Endothelial cell of umbilical vein (primary cell): ENCODE measurements at places on chromosomes 11 and 22. TPM values are rescaled to one million over a fixed set of nuclear protein-coding genes. Genes with fewer than 3 reads are reported as not detected.

Gene PRG3
- not detected in 2 replicates for total RNA-seq

Gene SH3BP1
- 2.8 and 4.3 TPM in 2 replicates for total RNA-seq

Gene PDE3B
- total RNA-seq, result 1.7 and 1.9 TPM in 2 replicates

Gene C22orf23
- total RNA-seq, result 0.44 and 0.46 TPM in 2 replicates

Gene OR52I1
- total RNA-seq, result not detected in 2 replicates

Gene PLA2G3
- total RNA-seq, result 0.75 and 1.0 TPM in 2 replicates

Gene OLFML1
- not detected in 2 replicates for total RNA-seq

Gene CCDC87
- total RNA-seq, result 0.22 and 0.28 TPM in 2 replicates

DNA sequence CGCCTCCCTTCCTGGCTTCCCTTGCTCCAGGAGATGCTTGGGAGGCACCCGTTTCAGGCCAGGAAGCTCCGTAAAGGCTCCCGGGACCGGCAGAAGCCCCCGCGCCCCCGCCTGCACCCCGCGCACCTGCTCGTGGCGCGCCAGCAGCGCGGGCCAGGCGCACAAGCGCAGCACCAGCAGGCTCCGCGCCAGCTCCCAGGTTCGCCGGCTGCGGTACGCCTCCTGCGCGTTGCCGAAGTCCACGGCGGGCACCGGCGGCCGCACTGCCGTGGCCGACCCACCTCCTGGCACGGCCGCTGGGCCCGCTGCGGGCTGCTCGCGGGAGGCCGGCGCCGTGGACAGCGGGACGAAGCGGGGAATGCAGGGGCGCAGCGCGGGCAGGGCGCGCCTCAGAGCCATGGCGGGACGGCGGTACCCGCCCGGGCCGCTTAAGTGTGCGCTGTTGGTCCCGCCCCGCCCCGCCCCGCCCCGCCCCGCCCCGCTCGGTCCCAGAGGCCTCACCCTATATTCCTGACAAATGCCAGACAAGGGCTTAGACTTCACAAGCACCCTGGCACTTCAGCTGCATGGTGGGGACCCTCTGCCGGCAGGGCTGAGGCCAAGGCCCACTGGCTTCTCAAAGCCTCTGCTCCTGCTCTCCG, at the start of gene PRODH:
TSS of gene PRODH (minus strand) at position 405 of the 641 bp plus-strand sequence. CDS start at position 399, 6 bp downstream.
- no peak for DNase-seq

DNA sequence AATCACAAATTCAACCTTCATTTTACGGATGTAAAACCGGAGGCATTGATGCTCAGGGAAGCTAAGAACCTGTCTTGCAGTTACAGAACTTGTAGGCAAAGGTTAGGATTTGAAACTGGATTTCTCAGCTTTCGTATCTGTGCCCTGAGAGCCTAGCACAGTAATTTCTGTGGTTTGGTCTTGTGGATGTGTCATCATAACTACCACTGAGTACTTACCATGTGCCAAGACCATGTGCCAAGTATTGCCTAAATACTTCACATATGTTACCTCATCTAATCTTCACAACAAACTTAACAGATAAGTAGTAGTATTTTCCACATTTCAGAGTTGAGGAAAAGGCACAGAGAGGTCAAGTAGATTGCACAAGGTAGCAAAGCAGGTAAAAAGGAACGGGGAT, 140.7 kb downstream of the NXPE2 start:
- DNase-seq, result no peak

DNA sequence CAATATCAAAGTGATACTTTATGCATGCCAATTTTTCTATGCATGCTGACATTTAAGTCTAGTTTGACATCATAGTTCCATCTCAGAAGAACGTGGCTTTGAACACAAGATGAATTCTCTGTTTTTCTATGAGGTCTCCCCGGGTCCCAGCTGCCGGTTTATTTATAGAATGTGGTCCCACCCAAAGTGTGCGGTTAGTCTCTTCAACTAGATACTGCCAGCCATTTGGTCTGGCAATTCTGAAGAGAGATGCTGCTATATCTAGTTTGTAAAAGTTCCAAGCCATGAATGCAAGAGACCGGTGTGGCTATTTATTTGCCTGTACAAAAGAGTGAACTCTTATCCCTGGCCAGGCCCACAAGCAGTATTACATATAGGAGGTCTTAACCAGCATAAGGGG, 9.2 kb downstream of the OR5A2 start:
- no peak for DNase-seq

DNA sequence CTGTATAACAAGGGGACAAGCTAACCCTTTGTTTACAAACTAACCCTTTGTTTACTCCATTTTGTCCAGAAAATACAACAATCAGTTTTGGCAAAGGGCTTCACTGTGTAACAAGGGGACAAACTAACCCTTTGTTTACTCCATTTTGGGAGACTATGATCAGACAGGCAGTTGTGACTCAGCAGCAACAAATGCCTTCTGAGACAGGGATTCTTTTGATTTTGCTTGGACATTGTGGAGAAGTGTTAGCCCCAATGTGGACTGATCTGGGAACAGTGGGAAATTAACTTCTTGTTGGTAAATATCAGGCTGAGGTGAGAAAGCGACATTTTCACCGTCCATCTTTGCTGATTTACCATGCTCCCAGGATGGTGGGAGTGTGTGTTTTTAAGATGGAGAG, 983 bp downstream of the EHF start:
- no peak for DNase-seq

GRCh38 chr11:114173843-114174242, 114.3 kb downstream of the ZBTB16 start:
- no peak for DNase-seq

GRCh38 chr22:27435844-27436576, 365.5 kb downstream of the MN1 start:
- DNase-seq, result peak; percentile 41

GRCh38 chr22:48605856-48606481, 1221.7 kb downstream of the BRD1 start:
- no peak for DNase-seq

DNA sequence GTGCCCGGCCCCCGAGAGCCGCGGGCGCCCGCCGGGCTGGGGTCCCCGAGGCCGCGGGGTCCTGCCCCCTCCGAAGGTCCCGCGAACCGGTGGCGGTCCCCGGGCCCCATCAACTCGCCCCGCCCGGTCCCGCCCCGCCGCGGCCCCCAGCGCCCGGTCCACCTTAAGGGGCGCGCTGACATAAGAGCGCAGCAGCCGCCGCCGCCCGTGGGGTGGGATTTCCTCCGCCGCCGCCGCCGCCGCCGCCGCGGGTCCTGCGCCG, at the start of gene ZDHHC8:
TSS of gene ZDHHC8 (plus strand) at position 208 of the 262 bp plus-strand sequence. CDS start 144 bp downstream, outside the sequence.
- DNase-seq, result no peak

GRCh38 chr11:11895672-11896071, 53.9 kb downstream of the USP47 start:
- peak; percentile 15 for DNase-seq

DNA sequence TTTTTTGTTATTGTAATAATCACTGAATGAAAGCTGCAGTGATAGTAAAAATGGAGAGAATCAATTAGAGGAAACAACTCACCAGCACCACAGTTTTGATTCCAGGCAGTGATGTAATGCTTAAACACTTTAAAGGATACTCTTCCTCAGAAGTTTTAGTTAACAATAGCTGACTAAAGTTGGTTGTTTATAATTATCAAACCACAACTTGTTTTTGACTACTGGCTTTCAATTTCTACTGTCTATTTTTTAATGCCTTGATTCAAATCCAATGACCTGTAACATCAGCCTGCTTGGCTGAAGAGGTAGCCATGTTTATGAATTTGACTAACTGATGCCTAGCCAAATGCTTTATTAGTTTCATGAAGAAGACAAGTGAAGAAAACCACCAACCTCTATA, 18.2 kb upstream of the CASP12 start:
- DNase-seq, result peak; percentile 79

GRCh38 chr11:82682003-82682751, 51.5 kb downstream of the FAM181B start:
- peak; percentile 61 for DNase-seq

DNA sequence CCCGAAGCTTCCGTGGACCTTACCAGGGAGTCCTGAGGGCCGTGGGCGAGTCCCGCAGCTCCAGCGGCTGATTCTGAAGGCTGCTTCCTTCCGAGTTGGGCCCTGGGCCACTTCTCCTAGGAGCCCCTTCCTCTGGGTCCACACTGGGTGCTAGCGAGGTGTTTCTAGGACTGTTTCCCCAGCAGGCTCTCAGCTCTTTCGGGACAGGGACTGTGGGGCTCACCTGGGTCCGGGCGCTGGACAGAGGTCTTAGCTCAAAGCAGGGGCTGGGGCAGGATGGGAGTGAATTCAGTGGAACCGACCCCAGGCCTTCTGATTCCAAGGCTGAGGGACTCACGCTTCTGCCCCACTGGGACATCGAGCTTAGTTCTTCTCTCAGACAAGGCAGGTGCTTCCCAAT, 29.3 kb upstream of the CSNK1E start:
- no peak for DNase-seq

GRCh38 chr11:67027943-67028542, 5.1 kb downstream of the SYT12 start:
- no peak for DNase-seq

- DNase-seq, result no peak
These were observed 37.8 kb downstream of the PPFIBP2 start for GRCh38 chr11:7551571-7551970.

GRCh38 chr11:20934516-20934915, 265.1 kb downstream of the NELL1 start:
- no peak for DNase-seq

GRCh38 chr11:46616551-46617133, 385 bp downstream of the HARBI1 start:
- DNase-seq, result no peak

GRCh38 chr11:117669616-117670015, 127.4 kb downstream of the DSCAML1 start:
- no peak for DNase-seq

- peak; percentile 61 for DNase-seq
These were observed 650 bp upstream of the MAPK11 start for GRCh38 chr22:50270666-50271394.

DNA sequence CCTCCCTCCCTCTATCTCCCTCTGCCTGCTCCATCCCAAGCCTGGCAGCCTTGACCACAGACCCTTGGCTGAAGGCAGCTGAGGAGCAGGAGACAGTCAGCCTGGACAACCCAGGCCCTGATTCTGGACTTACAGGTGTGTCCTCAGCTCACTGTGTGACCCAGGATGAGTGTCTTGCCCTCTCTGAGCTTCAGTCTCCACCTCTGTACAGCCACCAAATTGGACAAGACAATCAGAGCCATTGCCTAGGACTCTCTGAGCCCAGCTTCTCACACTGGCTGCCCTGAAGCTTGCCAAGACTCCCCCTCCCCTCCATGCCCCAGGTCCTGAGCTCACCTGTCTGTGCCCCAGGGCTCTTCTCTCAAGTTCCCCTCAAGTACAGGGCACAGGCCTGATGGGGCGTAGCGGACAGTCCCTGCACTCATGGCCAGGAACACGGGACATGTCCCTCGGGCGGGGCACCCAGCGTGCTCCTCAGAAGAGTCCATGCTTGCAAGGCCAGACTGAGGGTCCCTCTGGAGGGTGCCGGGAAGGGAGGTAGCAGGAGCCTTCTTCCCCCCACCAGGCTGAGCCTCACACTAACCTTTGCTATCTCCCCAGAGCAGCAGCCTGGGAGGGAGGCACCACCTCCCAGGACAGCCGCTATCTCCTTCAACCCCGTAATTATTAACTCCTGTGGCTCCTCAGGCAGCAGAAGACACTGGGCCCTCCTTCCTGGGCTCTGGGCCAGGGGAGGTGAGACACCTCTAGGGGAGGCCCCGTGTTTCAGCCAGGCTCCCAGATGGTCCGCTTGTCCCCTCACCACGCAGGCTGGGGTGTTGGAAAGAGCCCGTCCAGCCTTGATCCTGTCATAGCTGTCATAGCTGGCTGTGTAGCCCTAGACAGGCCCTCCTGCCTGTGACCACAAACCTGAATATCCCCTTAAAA, 2.6 kb upstream of the RAB3IL1 start:
- DNase-seq, result no peak

DNA sequence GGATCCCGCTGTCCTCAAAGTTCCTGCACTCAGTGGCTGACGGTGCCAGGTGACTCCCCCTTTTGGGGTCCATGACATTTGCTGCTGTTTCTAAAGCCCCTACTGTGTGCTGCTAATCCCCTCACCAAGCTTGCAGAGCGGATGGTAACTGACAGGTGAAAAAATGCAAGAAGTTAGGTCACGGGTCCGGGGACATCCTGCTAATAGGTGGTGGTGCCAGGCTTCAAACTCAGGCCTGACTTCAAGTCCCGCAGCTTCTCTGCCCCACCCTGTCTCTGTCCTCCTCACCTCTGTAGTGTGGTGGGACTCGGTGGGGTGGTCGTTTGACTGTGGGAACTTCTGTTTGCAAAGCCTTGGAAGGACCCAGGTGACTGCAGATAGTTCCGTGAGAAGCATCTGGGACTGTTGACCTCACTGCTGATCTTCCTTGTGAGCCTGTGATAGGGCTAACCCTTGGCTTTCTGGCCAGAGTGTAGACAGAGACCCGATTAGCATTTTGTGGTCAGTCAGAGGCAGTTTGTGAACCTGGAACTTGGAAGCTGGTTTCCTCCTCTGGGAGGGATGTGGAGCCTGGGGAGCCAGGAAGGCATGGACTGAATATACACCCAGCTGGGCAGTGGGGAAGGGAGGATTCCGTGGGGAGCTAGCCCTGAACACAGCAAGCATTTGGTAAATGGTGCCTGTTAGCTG, 115.4 kb upstream of the OR4B1 start:
- no peak for DNase-seq
